KBM-7 (cell line): ENCODE measurements at places on chromosomes 4 and X.

DNA sequence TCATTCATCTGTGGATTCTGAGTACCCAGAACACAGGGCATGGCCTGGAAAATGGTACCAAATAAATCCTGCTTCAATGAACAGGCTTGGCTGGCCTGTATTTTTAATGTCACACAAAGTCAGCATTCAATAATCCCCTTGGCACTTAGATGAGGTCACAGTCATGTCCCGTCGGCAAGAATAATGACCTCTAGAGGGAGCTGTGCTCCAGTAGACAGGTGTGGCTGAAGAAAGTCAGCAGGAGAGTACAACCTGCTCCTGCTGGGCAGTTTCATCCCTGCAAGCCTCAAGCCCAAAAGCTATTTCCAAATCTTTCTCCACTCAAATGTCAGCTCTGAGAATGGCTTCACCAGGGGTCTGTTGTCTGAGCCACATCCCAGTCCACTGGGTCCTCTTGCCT is 404.0 kb upstream of the F9 start:
- DNase-seq = peak; percentile 76

DNA sequence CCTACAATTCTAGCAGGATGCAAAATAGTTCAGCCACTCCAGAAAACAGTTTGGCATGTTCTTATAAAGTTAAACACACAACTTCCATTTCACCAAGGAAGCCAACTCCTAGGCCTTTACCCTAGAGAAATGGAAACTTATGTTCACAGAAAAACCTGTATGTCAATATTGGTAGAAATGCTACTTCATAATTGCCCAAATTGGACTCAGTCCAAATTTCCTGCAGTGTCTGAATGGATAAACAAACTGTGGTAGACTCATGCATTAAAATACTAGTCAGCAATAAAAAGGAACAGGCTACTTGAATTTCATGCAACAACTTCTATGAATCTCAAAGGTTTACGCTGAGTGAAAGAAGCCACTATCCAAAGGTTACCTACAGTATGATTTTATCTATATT is 1738.8 kb upstream of the IGFBP7 start:
- no peak for DNase-seq

GRCh38 chrX:17374619-17375366 is at the start of gene NHS:
Gene NHS (plus strand): TSS chrX:17375200. CDS start chrX:17375758, 558 bp downstream.
- peak; percentile 9 for DNase-seq

- DNase-seq = no peak
Observed at GRCh38 chrX:11464836-11465463, 171.7 kb downstream of the AMELX start.

DNA sequence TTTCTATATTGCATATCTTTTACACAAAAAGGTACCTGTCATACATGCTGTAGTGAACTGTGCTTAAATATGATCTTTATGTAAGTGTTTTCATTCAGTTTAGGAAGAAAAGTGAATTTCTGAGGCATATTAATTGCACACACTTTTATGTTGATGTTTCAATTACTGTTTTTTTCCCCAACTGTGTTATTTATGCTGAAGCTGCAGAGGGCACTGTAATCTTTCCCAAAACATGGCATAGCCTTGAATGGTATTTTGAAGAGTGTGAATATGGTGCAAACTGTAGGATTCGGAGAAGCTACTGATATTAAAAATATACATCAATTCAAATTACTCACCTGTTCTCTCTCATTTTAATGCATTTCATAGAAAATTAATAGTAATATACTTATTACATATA is 6.0 kb upstream of the CENPE start:
- peak; percentile 9 for DNase-seq

GRCh38 chrX:107522901-107523300 is 73.4 kb downstream of the FRMPD3 start:
- DNase-seq = no peak

DNA sequence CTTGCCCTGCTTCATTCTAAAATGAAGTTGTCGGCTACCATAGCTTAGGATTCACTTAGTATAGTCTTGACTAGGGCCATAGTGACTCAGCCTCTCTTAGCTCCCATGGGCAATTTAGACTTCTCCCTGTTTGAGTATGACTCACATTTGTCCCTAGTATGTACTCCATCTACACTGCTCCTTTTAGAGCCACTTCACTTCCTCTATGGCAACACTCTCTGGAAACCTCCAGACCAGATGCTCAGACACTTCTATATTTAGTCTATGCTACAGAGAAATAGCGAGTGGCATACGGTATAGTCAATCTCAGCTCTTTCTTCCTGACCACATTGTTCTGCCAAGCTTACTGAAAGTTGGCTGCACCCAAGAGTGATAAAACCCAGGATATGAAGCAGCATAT is 11.2 kb downstream of the MEPE start:
- peak; percentile 70 for DNase-seq

DNA sequence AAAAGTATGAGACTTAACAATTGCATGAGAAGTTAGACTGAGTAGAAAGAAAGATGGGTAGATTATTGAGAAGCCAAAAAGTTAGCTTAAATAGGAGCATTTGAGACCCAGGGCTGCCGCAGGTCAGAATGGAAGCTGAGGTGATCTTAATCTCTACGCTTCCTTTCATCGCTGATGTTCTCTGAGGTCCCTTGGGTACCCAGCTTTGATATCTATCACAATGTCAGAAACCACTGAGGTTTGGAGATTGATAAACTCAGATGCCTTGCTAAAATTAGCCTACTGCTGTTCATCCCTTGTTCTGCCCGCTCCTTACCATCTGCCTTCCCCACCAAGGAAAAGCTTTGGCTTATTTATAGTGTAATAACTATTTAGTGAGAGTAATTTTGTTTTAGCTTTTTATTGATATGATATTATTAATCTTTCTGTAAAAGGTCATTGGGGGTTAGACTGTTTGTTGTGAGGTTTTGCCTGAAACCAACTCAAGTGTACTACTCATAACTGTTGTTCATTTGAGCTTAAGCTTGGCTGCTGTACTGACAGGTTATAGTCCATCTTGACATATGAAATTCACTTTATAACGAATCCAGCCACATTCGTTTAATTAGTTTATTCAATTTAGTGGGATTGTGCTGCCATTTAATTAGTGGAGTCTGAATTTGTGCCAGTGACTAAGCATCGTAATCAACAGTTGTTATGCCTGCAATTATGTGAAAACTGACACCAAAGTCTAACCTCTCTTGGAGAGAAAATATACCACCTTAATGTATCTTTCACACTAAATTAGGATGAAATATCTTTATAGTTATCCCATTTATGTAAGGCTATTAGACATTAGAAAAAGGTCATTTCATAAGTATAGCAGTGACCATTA is 15.1 kb downstream of the MCUB start:
- DNase-seq = no peak

DNA sequence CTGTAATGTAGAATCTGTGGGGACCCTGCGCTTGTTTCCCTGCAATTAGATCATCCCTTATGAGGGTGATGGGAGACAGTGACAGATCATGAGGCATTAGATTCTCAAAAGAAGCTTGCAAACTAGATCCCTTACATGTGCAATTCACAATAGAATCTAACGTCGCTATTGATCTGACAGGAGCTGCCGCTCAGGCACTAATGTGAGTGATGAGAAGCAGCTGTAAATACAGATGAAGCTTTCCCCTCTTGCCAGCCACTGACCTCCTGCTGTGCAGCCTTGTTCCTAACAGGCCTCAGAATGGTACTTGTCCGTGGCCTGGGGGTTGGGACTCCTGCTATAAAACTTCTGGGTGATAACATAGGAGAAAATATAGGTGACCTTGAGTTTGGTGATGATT is 1076.8 kb downstream of the PDHA2 start:
- DNase-seq = no peak

- peak; percentile 15 for DNase-seq
Observed at GRCh38 chr4:37648084-37648817, 37.9 kb downstream of the RELL1 start.

DNA sequence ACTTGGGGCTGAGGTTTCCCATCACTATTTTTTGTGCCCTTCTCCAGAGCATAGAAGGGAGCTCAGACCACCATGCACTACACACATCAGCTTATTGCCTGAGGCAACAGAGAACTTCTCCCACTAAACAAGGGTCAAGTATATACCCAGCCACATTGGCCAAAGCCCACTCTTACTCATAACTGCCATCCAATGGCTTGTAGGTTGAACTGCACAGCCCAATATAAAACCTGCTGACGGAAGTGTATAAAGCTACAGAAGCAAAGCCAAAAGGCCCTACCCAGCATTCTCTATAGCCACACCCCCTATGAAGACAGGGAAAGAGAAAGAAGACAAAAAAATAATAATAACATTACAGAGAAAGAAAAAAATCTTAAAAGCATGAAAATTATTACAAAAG is 139.7 kb downstream of the LRBA start:
- DNase-seq = no peak

DNA sequence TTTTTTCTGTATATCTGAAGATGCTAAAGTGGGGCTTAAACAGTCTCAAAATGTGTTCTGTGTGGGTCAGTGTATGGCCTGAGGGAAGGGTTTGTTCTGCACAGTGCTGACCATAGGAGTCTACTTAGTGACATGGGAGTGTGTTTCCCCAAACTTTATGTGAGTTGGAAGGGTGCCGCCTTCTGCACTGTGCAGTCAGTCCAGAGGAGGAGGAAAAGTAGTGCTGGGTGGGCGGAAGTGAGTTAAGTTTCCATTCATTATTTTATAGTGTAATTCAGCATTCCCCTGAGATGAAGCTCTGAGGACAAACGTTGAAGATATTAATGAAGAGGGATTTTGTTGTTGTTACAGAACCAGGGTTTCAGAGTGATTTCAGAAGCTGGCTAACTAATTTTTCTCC is 2.9 kb downstream of the CHST7 start:
- DNase-seq = no peak
